ENCODE measurements at places on chromosomes 12 and 14.

- no peak for DNase-seq
Measured at GRCh38 chr12:47206450-47207339, 126.9 kb upstream of the AMIGO2 start.

- DNase-seq, result no peak
Measured at GRCh38 chr12:15527201-15528080, 205.1 kb downstream of the PTPRO start.

GRCh38 chr12:34625116-34625515 is 602.8 kb downstream of the ALG10 start:
- DNase-seq, result peak; percentile 17

DNA sequence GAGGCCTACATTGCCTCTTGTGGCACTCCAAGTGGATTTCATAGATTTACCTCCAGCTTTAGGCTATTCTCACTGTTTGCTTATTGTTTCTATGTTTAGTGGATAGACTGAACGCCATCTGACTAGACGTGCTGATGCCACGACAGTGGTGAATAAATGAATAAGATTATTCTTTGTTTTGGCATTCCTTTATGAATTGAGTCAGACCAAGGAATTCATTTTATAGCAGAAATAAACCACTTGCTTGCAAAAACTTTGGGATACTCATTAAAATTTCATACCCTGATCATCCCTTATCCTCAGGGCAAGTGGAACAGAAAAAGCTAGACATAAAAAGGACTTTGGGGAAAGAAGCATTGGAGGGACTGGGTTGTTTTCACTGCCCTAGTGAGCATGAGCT is 71.7 kb upstream of the FERMT2 start:
- DNase-seq, result peak; percentile 54

DNA sequence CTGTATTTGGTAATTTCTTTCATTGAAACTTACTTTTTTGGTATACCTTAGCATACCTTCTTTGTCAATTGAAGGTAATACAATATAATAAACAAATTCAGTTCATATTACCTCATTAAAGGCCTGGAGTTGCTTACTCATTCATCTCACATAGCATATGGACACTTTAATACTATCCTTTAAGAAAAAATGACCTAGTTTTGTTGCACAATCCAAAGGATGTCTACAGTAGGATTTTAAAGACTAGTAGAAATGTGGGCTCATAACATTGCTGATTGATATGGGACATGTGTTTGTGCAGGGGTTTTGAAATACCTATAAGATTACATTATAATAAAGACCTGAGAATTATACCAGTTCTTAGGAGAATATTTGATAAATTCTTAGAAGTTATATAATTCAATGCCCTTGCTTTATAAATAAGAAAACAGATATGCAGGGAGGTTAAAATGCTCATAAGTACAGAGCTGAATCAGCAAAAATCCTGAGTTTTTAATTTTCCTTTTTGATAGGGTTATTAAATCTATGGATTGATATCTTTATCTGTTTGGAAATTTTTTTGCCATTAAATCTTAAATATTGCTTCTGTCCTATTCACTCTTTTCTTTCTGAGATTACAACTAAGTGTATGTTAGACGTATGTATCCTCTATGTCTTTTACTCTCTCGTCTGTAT is 352.1 kb downstream of the ATP23 start:
- DNase-seq, result no peak

GRCh38 chr14:103943673-103944072 is 1.3 kb upstream of the RD3L start:
- DNase-seq, result no peak

- DNase-seq, result no peak
Measured at GRCh38 chr14:26304056-26304455, 293.8 kb downstream of the NOVA1 start.

GRCh38 chr12:16435875-16436554 is 88.6 kb downstream of the MGST1 start:
- DNase-seq, result no peak

- no peak for DNase-seq
Measured at GRCh38 chr14:41404126-41404525, 202.6 kb upstream of the LRFN5 start.

GRCh38 chr12:122029620-122030423 is 8.1 kb downstream of the BCL7A start:
- DNase-seq, result no peak

DNA sequence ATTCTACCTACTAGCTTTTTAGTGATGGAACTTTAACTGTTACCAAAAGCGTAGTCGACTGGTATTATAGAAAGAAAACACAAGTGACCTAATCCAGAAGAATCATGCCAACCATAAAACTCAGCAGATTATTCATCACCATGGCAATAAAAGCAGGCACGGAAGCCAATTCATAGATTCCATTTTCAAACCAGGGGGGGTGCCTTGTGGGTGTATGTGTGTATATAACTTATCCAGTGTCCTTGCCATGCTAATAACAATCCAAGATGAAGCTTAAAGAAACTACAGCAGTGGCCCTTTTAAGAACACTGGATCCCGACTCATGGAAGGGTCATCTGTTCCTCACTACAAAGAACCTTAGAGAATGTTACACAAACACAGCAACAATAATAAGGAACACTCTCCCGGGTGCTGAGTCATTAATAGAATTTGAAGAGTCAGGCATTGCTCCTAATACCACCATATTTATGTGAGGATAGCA is 61.0 kb downstream of the EPS8 start:
- peak; percentile 71 for DNase-seq

GRCh38 chr12:27331291-27331926 is 1.2 kb upstream of the BMAL2 start:
- peak; percentile 86 for DNase-seq

GRCh38 chr14:79465651-79466050 is 745.7 kb downstream of the DIO2 start:
- no peak for DNase-seq

DNA sequence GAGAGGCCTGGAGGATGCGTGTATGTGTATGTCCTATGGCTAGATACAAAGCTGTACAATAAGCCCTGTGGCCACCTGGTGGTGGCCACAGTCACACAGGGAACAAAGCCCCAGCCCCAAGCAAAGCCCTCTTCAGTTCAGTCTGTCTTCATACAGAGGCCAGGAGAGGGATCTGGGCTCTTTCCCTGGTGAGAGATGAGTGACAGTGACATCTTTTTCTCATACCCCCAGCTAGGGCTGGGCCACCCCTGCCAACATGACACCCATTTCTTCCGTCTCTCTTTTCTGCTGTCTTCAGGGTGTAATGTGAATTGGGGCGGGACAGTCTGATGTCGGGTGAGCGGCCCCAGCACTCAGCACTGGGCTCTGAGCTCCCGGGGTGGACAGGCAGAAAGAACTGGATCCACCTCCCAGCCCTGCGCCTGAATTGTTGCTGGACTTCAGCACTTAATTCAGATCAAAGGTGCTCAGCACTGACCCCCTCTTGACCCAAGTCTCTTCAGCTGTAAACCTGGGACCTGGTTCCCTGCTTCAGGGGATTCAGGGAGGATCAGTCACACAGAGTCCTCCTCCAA is 59.8 kb downstream of the SERPINA3 start:
- DNase-seq, result no peak

DNA sequence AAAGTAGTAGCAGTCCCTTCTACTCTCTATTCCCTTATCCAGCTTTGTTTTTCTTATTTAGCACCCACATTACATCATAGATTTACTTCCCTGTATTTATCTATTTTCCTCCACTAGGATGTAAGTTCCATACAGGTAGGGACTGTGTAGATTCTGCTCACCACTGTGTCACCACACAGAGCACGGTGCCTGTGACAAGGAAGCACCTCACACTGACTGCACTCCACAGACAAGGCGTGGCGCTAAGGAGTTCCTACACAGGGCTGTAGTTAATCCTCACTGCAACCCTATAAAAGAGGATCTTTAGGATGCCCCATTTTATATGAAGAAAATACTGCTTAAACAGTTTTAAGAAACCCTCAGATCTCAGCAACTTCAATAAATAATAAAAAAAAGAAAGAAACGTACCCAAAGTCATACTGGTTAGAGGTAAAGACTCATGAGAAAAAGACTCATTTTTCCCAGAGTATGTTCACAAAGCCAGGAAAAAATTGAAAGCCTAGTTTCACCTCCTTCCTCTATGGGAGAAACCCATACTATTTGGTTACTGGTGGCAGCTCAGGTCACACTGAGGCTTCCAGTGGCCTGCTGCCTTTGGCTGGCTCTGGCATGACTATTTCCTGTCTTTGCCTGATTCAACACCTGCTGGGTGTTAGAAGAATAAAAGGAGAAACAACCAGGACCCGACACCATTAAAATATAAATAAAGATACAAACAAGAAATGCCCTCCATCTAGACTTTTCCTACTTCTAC is 36.9 kb downstream of the RAD9B start:
- no peak for DNase-seq

DNA sequence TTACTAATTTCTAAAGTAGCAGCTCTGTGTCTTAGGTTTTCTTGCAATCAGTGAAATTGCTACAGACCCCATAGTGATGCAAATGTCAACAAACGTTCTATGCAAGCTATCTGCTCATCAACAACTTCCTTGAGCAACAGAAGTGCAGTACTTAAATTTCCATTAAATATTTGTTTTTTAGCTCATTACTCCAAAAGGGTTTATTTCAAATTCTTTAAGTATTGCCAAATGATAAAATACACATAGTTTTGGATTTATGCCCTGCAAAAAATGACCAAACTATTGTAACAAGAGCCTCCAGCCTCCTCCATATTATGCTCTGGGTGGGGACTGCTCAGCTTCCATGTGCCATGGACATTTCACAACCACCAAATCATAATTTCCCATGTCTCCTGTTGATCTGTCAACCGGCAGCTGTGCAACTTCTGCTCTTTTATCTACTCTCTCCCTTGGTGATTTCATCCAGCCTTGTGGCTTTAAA is 4.4 kb downstream of the BDKRB1 start:
- peak; percentile 67 for DNase-seq

- DNase-seq, result no peak
Measured at GRCh38 chr12:77882709-77883108, 52.0 kb downstream of the NAV3 start.

DNA sequence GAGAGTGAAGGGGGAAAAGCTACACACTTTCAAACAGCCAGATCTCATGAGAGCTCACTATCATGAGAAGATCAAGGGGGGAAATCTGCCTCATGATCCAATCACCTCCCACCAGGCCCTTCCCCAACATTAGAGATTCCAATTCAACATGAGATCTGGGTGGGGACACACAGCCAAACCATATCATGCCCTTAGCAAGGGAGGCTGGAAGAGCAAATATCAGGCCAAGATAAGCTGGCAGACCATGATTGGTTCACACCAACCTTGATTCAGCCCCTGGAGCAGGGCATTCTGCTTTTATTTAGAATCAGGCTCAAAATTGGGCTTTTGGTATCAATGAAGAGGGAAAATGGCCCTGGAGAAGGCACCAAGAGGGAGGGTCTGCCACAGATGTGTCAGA is 137.4 kb downstream of the PRKCH start:
- DNase-seq, result no peak

DNA sequence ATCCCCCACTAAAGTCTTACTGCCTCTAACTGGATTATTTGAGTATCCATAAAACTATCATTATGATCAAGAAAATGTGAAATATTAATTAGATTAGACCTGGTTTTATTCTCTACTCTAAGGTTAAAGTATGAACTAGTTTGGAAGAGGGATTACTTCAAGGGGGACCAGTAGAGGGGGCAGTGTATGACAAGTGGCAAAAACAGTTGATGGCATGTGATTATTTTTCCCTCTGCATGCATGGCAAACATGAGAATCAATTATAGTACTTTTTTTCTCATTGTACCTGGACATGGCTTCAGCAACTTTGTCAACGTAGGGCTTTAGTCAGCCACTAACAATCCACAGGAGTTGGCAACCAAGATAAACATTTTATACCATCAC is 145.0 kb upstream of the SLC38A2 start:
- DNase-seq, result no peak

- DNase-seq, result peak; percentile 29
Measured at GRCh38 chr12:18932715-18933114, 194.8 kb downstream of the CAPZA3 start.

GRCh38 chr12:122943196-122943595 is 23.1 kb downstream of the ABCB9 start:
- no peak for DNase-seq

DNA sequence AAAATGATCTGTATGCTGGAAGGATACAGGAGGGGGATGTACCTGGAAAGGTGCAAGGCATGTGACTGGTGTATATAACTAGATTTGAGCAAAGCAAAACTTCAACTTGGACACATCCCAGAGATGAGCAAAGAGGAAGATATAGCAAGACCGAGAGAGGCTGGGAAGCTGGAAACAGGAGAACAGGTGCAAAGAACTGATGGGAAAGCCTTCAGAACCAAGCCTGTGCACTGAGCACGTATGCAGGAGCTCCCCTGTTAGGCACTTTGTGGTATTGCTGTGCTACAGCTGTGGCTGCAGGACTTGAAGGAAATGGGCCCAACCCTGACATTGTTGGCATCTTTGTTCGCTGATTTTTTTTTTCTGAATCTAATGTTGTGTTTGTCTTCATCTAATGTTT is 120.7 kb upstream of the PWP1 start:
- peak; percentile 45 for DNase-seq

DNA sequence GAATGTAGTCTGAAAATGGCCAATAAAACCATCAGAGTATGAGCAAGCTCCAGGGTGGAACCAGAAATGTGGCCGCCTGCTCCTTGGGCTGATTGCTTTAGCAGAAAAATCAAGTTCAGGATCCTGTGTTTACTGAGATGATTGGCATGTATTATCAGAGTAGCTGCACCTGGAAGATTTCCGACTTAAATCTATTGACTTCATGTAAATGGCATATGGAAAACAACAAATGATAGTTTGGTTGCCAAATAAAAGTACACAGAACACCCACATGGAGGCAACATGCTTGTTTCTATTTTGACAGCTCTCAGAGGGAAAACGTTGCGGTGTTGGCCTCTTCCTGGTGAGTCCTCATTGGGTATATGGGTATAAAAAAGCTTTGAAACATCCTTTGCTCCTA is 31.3 kb downstream of the SOCS2 start:
- no peak for DNase-seq

DNA sequence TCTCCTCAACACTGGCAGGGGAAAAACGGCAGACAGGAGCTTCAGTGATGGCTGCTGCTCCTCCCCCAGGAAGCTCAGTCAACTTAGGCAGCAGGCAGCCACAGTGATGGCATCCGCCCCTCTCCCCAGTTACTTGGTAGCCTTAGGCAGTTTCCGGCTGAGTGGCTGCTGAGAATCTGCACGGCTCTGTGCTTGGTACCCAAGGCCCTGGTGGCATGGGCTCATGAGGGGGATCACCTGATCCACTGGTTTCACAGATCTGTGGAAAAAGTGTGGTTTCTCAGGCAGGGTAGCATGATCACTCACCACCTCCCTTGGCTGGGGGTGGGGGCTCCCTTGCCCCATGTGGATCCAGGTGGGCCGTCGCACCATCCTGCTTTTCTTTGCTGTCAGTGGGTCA is 244.6 kb upstream of the MDGA2 start:
- DNase-seq, result no peak

- no peak for DNase-seq
Measured at GRCh38 chr14:62952226-62952625, 93.0 kb downstream of the KCNH5 start.

Data from AG20443 (cell line).